Activated CD8-positive, alpha-beta T cell treated with anti-CD3 and anti-CD28 coated beads for 36 hours (primary cell): ENCODE measurements at places on chromosomes 7 and 10.

GRCh38 chr7:50351267-50351666 is 46.8 kb downstream of the IKZF1 start:
- no peak for DNase-seq

- no peak for DNase-seq
Measured at GRCh38 chr7:127189074-127189473, 63.7 kb downstream of the GRM8 start.

- peak; percentile 1 for DNase-seq
Measured at GRCh38 chr10:46524472-46525176, 31.8 kb downstream of the GPRIN2 start.

- DNase-seq: no peak
Measured at GRCh38 chr7:36310897-36311296, 78.8 kb upstream of the ANLN start.

DNA sequence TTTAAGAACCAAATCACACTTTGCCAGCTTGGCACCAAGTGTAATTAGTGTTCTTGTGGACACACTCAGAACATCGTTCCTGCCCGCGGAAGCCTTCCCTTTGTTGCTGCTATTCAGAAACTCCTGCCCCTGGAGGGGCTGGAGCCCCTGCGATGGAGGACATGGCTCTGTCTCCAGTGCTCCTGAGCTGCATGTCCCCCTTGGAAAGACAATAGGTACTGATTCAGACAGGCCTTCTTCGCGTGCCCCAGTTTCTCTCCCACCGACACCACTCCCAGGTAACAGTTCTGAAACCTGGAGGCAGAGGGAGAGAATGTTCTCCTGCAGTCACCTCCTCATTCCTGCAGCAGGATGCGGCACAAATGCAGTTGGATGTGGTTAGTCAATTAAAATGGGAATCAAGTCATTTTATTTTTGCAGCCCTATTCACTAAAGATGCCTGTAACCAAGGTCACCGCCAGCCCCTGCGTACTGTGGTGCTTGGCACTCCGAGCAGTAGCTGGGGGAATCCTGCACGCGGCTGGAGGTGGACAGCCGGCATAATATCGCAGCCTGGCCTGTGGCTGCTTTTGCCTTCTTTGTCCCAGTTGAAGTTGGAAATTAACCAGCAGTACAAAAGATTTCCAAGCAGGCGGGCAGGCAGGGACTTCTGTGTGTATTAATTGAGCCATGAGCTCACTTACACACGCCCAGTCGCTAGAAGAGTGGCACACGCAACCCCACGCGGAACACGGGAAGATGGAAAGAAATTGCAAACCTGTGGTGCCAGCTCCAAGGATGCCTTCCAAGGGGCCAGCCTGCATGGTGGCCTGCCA is 205.7 kb downstream of the EBF3 start:
- DNase-seq: no peak

DNA sequence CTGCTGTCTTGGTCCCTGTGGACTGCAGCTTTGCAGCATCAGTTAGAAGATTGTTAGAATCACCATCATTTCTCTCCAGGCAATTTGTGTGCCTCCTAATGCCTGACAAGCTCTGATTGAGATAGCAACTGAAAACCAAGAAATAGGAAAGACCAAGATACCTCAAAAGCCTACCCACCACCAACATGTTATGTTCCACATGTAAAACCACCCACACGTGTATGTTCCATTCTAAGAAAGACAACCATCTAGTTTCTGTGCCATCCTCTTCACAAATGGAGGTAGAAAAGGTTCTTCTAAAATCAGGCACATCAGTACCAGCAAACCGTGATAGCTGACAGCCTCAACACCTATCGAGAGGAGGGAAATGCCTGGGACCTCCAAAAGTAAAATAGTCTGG is 46.9 kb downstream of the TASOR2 start:
- peak; percentile 16 for DNase-seq
